ENCODE measurements at places on chromosomes 6 and 20.
A peak's percentile ranks its signal among the peaks of the same experiment; 100 is the strongest.

DNA sequence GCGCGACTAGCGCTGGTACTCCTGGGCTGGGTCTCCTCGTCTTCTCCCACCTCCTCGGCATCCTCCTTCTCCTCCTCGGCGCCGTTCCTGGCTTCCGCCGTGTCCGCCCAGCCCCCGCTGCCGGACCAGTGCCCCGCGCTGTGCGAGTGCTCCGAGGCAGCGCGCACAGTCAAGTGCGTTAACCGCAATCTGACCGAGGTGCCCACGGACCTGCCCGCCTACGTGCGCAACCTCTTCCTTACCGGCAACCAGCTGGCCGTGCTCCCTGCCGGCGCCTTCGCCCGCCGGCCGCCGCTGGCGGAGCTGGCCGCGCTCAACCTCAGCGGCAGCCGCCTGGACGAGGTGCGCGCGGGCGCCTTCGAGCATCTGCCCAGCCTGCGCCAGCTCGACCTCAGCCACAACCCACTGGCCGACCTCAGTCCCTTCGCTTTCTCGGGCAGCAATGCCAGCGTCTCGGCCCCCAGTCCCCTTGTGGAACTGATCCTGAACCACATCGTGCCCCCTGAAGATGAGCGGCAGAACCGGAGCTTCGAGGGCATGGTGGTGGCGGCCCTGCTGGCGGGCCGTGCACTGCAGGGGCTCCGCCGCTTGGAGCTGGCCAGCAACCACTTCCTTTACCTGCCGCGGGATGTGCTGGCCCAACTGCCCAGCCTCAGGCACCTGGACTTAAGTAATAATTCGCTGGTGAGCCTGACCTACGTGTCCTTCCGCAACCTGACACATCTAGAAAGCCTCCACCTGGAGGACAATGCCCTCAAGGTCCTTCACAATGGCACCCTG lies 1.6 kb downstream of the TPBG start:
- DNase-seq: peak; percentile 9

GRCh38 chr20:4043796-4044195 lies 28.4 kb upstream of the RNF24 start:
- no peak for DNase-seq

- no peak for DNase-seq
Measured at GRCh38 chr20:61316346-61316745, 64.3 kb downstream of the CDH4 start.

DNA sequence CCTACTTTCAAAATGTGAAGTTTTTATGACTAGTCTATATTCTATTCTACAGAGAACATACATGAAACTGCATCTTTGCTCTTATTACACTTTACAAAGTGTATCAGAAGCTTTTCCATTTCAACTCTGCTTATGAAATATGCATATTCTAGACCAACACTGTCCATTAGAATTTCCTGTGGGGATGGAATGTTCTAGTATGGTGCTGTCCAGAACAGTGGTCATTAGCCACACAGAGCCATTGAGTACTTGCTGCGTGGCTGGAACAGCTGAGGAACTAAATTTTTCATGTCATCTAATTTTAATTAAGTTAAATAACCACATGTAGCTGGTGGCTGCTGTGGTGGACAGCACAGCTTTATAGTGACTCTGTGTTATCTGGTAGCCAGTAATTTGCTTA lies 105.9 kb upstream of the PDE10A start:
- no peak for DNase-seq

- DNase-seq: peak; percentile 62
Measured at GRCh38 chr20:10047427-10047826, 12.6 kb downstream of the ANKEF1 start.

- peak; percentile 46 for DNase-seq
Measured at GRCh38 chr6:52407467-52407866, 12.7 kb upstream of the EFHC1 start.

- no peak for DNase-seq
Measured at GRCh38 chr6:109023356-109023925, 71.2 kb downstream of the SESN1 start.

- DNase-seq: peak; percentile 85
Measured at GRCh38 chr6:142378138-142378875, 76.5 kb downstream of the ADGRG6 start.

DNA sequence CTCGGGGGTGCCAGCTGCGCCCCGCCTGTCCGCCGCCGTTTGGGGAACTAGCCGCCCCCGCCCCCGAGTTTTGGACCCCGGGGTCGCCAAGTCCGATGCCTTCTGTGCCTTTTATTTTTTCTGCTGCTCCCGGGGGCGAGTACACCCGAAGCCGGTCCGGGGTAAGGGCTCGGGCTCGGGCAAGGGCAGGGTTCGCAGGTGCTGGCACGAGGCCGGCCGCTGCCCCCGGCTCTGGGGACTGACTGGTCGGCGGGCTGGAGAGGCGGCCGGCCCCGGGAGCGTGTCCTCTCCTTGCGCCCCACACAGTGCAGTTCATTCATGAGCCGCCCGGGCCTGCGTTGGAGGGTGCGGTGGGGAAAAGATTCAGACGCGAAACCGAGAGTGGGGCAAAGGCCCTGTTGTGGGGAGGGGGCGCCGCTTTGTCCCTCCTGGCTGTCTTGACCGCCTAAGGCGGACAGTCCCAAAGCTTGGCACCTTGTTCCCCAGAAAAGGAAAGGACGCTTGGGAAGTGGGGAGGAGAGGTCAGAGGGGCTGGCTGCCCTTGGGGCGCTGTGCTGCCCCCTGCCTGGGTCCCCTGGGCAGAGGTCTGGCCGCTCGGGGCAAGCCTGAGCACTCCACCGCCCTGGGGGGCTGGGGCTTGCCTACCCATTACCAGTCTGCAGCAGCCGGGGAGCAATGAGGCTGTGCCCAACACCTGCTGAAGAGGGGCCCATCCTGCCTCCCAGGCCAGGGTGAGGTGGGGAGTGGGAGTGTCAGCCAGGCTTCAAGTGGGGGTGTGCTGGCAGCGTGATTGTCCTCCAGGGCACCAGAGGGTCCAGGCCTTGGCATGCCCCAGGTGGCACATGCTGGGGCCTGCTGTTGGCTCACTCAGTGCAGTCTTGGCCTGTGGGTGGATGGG lies 915 bp downstream of the TMEM63B start:
- no peak for DNase-seq

GRCh38 chr6:11353921-11354389 lies 121.5 kb upstream of the NEDD9 start:
- no peak for DNase-seq
